Activated CD4-positive, alpha-beta memory T cell treated with anti-CD3 and anti-CD28 coated beads, Interleukin-2, amount 10 ng/mL, durations not matched to agents 7 days and 5 days (primary cell): ENCODE measurements at places on chromosomes 2 and 18. TPM values are rescaled to one million over a fixed set of nuclear protein-coding genes. Genes with fewer than 3 reads are reported as not detected.

- no peaks in the 10 kb centered on the region for H3K36me3 ChIP-seq
- H3K27me3 ChIP-seq: no peaks in the 10 kb centered on the region
- no peak overlapping the region for H3K4me3 ChIP-seq
- no peak for DNase-seq
These were observed 1802.7 kb downstream of the SUCLG1 start for GRCh38 chr2:82656420-82656819.

- no peaks in the 10 kb centered on the region for H3K36me3 ChIP-seq
- H3K4me3 ChIP-seq: no peak overlapping the region
- peaks cover 7% of the 10 kb centered on the region for H3K4me1 ChIP-seq
- DNase-seq: no peak
- H3K27ac ChIP-seq: no peak overlapping the region
These were observed 69.7 kb upstream of the KCNE4 start for GRCh38 chr2:222982010-222982908.

GRCh38 chr2:143398781-143399180 lies 269.6 kb downstream of the ARHGAP15 start:
- no peak overlapping the region for H3K4me3 ChIP-seq
- no peaks in the 10 kb centered on the region for H3K27me3 ChIP-seq
- H3K27ac ChIP-seq: no peak overlapping the region
- H3K4me1 ChIP-seq: peaks cover 20% of the 10 kb centered on the region
- DNase-seq: no peak
- H3K36me3 ChIP-seq: peaks cover 19% of the 10 kb centered on the region

- no peaks in the 10 kb centered on the region for H3K4me1 ChIP-seq
- DNase-seq: no peak
- no peak overlapping the region for H3K27ac ChIP-seq
- no peaks in the 10 kb centered on the region for H3K36me3 ChIP-seq
- H3K4me3 ChIP-seq: no peak overlapping the region
These were observed 123.3 kb upstream of the RND3 start for GRCh38 chr2:150610670-150611279.

GRCh38 chr2:17544256-17544655 lies 3.8 kb downstream of the VSNL1 start:
- H3K4me3 ChIP-seq: no peak overlapping the region
- no peak for DNase-seq
- H3K36me3 ChIP-seq: no peaks in the 10 kb centered on the region
- H3K27ac ChIP-seq: no peak overlapping the region
- peaks cover 34% of the 10 kb centered on the region for H3K27me3 ChIP-seq

GRCh38 chr2:68363721-68364120 lies 1.4 kb upstream of the PLEK start:
- DNase-seq: no peak
- H3K4me1 ChIP-seq: peaks cover 20% of the 10 kb centered on the region
- peaks cover 4% of the 10 kb centered on the region for H3K27me3 ChIP-seq

The LRP2 gene
- 0.28 TPM for total RNA-seq

The FAM237A gene
- not detected for total RNA-seq

The ZSWIM2 gene
- total RNA-seq: not detected

The SERPINB13 gene
- not detected for total RNA-seq

The FBXO15 gene
- total RNA-seq: 1.1 TPM
